ENCODE measurements at places on chromosomes 11 and 22. TPM values are rescaled to one million over a fixed set of nuclear protein-coding genes. Genes with fewer than 3 reads are reported as not detected.
A peak's percentile ranks its signal among the peaks of the same experiment; 100 is the strongest.

MN1 gene
- 0.07 TPM for total RNA-seq

CLMP gene
- total RNA-seq = not detected

GRCh38 chr11:57543593-57543992, 6.2 kb downstream of the SMTNL1 start:
- no peaks in the 10 kb centered on the region for H3K4me1 ChIP-seq
- H3K36me3 ChIP-seq = peaks cover 14% of the 10 kb centered on the region
- no peak overlapping the region for H3K4me3 ChIP-seq
- no peak for DNase-seq

GRCh38 chr11:8058216-8058615, 22.8 kb upstream of the TUB start:
- no peak overlapping the region for H3K27ac ChIP-seq
- no peak for DNase-seq

- H3K4me1 ChIP-seq = no peaks in the 10 kb centered on the region
- no peak for DNase-seq
- H3K36me3 ChIP-seq = no peaks in the 10 kb centered on the region
- H3K27me3 ChIP-seq = peaks cover 35% of the 10 kb centered on the region
- H3K27ac ChIP-seq = no peak overlapping the region
- H3K4me3 ChIP-seq = no peak overlapping the region
Measured at GRCh38 chr11:117884994-117885393, 8.5 kb upstream of the FXYD6 start.

TBX1 gene
- total RNA-seq = 0.56 TPM

GRCh38 chr22:42925598-42925997, 68.5 kb upstream of the ARFGAP3 start:
- DNase-seq = no peak
- no peaks in the 10 kb centered on the region for H3K27me3 ChIP-seq
- H3K4me3 ChIP-seq = no peak overlapping the region
- H3K4me1 ChIP-seq = peaks cover 3% of the 10 kb centered on the region
- H3K27ac ChIP-seq = no peak overlapping the region

DNA sequence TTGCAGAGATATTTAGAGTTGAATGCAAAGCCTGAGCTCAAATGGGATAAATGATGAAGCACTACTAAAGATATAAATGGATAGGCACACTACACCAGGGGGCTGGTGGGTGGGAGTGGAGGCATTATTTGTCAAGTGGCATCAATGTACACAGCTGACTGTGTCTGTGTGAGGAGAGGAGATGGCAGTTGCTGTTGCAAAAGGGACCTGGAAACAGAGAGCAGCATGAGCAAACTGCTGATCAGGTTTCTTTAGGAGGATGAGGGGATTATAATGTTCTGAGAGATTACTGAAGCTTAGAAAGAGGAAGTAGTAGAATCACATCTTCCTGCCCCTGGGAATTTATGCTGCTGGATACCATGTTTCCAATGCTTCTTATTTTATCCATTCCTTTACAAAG, 39.4 kb upstream of the LIN7C start:
- no peak overlapping the region for H3K4me3 ChIP-seq
- no peaks in the 10 kb centered on the region for H3K27me3 ChIP-seq
- H3K27ac ChIP-seq = no peak overlapping the region
- no peaks in the 10 kb centered on the region for H3K36me3 ChIP-seq
- no peaks in the 10 kb centered on the region for H3K4me1 ChIP-seq
- no peak for DNase-seq

- H3K36me3 ChIP-seq = no peaks in the 10 kb centered on the region
- H3K27me3 ChIP-seq = peaks cover 67% of the 10 kb centered on the region
Measured at GRCh38 chr22:28630177-28630574, 49.5 kb downstream of the TTC28 start.

TALDO1 gene
- 283 TPM for total RNA-seq

DNA sequence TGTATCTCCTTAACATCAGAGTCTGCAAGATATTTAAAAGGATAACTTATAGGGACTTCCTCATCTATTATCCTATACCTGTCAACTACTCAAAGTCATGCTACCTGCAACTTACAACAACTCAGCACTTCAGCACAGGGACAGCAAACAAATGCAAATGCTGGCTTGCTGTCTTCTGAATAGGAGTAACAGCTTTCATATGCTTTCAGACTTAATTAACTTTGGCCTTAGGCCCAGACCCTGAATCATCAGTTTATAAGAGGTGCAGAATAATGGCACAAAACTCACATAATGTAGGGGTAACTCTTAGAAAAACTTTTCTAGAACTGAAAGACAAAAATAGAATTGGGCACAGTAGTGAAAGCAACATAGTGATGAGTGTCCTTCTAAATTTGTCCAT, 953.4 kb downstream of the DLG2 start:
- no peak overlapping the region for H3K27ac ChIP-seq
- no peaks in the 10 kb centered on the region for H3K4me1 ChIP-seq
- DNase-seq = no peak

GRCh38 chr11:10899121-10899830, 41.4 kb upstream of the ZBED5 start:
- H3K4me1 ChIP-seq = peaks cover 20% of the 10 kb centered on the region
- H3K27ac ChIP-seq = peak overlapping the region; percentile 67
- H3K36me3 ChIP-seq = no peaks in the 10 kb centered on the region

Data from activated T-helper 1 cell treated with anti-CD3 and anti-CD28 coated beads, Interleukin-12 subunit alpha, Interleukin-12 subunit beta, Interleukin-2, Interleukin-4 antibody, amounts not matched to agents 30 ng/mL and 10 ng/mL and 1 ng/mL, durations not matched to agents 14 hours and 24 hours and 36 hours (primary cell).